C1 segment of cervical spinal cord (tissue), 14 donors: ENCODE measurements at places on chromosomes 3 and 15.

DNA sequence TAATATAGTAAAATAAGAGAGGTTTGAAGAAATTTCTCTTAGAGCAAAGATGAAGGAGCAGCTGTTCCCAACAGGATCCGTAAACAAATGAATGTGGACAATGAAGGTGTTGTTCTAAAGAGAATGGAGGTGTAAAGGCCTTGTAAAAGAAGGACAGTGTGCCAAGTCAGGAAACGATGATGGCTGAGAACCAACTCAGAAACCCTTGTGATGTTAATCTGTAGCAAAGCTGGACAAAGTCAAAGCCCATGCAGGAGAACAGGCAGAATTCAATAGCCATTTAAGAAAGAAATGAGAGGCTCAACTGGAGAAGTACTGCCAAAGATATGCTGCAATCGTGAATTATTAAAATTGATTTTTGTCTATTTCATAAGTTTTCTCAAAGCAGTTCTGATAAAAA is 192.2 kb downstream of the MBNL1 start:
- DNase-seq: no peak

DNA sequence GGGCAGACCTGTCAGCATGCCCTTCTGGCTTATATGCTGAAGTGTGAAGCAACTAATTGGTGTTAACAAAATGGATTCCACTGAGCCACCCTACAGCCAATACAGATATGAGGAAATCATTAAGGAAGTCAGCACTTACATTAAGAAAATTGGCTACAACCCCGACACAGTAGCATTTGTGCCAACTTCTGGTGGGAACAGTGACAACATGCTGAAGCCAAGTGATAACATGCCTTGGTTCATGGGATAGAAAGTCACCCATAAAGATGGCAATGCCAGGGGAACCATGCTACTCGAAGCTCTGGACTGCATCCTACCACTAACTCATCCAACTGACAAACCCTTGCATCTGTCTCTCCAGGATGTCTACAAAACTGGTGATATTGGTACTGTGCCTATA is 9.4 kb downstream of the PIK3CB start:
- no peak for DNase-seq

GRCh38 chr3:18420555-18420954 is 4.6 kb downstream of the SATB1 start:
- no peak for DNase-seq

- DNase-seq: no peak
These were observed 53.6 kb upstream of the CGNL1 start for GRCh38 chr15:57322602-57323250.

GRCh38 chr3:49842843-49843517 is 13.4 kb downstream of the TRAIP start:
- DNase-seq: no peak

DNA sequence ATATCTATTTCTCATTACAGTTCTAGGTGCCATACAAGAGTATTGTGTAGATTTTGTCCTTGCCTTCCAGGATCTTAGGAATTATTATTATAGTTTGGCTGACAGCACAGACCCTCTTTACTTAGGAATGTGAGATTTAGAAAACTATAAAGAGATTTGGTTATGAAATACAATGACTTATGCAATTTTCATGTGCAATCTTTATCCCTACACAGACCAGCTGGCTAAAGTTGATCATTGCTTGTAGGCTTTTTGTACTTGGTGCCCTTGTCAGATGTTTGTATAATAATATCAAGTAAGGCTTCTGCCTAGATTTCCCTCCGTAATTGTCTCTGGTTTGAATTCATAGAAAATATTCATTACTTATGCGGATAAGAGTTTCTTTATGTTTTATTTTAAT is 174.5 kb upstream of the GAP43 start:
- DNase-seq: no peak

- DNase-seq: no peak
These were observed at the start of gene SLC15A2 for GRCh38 chr3:121894301-121894990. SLC15A2 (plus strand) TSS chr3:121894401; CDS start chr3:121894477, 76 bp downstream.

- DNase-seq: no peak
These were observed 436.2 kb upstream of the SUCLG2 start for GRCh38 chr3:68090571-68090970.

- DNase-seq: no peak
These were observed 30.9 kb downstream of the FNDC3B start for GRCh38 chr3:172070269-172070668.

DNA sequence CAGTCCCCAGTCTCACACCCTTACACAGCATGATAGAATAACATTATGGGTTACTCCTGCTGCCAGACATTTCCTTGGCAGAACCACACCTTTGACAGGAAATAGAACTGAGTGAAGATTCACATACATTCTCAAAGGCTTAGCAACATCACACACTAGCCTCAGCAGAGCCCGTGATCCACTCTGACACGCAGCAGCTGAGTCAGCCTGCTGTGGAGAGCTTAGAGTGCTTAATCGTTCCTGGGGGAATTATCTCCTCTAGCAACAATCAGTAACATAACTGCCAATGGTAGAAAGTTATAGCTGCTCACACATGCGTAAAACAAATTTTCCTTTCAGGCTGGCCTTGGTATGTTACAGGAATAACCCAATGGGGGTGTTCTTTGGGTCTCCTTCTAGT is 382.1 kb downstream of the GAP43 start:
- no peak for DNase-seq

DNA sequence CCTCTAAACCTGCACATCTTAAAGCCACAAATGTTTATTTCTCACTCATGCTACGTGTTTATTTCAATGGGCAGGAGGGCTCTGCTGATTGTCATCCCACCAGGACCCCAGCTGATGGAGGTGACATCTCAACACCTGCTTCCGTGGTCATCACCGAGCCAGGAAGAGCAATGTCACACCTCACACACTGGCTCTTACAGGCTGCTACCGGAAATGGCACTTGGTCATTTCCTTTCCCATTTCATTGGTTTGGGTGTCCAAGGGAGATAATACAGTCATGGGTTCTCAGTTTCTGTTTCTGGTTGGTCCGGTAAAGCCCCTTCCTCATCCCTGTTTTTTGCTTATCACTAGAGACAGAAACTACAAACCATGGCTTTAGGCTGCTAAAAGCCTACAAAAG is 41.9 kb downstream of the ABHD2 start:
- DNase-seq: no peak

DNA sequence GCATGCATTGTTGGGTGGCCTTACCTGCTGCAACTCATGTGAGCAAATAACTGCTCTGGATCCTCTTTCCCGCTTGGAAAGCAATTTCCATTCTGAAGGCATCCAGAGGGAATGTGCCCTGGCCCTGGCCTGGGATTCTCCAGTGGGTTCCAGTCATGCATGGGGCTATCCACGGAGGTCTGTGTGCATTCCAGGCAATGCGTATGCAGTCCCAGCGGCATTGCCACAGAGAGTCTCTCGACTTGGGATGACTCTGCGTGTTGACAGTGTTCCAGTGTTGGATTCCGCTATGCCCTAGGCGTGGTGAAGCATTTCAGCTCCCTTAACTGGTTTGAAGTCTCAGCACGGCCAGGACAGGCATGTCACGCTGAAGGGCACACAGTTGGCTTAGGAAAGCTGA is 113.9 kb downstream of the SNRPN start:
- DNase-seq: no peak

- DNase-seq: no peak
These were observed 19.4 kb upstream of the ALPK3 start for GRCh38 chr15:84797801-84798200.

DNA sequence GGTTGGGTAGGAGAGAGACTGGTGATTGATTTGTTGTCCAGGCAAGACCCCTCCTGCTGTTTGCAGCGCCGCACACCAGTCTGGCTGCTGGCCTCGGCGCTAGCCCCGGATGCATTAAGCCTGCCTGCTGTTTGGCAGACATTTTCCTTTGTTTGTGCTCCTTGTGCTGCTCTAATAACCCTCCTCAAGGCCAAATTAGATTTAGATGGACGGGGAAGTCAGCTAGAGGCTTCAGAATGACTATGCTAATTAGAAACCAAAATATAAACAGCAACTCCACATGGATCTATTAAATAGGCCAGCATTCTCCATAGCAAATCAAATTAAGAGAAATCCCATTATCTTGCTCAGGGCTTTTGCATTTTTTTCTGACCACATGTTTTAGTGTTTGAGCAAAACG is 445.2 kb downstream of the SQOR start:
- DNase-seq: no peak

GRCh38 chr15:35925275-35926006 is 379.5 kb upstream of the DPH6 start:
- no peak for DNase-seq

- DNase-seq: no peak
These were observed 32.6 kb downstream of the TMOD2 start for GRCh38 chr15:51783967-51784366.

- DNase-seq: peak; percentile 32
These were observed 15.4 kb upstream of the CSPG4 start for GRCh38 chr15:75727851-75728715.

GRCh38 chr3:32359766-32360492 is 31.7 kb upstream of the CMTM7 start:
- no peak for DNase-seq

- no peak for DNase-seq
These were observed 12.5 kb downstream of the ARPP21 start for GRCh38 chr3:35651851-35652250.

DNA sequence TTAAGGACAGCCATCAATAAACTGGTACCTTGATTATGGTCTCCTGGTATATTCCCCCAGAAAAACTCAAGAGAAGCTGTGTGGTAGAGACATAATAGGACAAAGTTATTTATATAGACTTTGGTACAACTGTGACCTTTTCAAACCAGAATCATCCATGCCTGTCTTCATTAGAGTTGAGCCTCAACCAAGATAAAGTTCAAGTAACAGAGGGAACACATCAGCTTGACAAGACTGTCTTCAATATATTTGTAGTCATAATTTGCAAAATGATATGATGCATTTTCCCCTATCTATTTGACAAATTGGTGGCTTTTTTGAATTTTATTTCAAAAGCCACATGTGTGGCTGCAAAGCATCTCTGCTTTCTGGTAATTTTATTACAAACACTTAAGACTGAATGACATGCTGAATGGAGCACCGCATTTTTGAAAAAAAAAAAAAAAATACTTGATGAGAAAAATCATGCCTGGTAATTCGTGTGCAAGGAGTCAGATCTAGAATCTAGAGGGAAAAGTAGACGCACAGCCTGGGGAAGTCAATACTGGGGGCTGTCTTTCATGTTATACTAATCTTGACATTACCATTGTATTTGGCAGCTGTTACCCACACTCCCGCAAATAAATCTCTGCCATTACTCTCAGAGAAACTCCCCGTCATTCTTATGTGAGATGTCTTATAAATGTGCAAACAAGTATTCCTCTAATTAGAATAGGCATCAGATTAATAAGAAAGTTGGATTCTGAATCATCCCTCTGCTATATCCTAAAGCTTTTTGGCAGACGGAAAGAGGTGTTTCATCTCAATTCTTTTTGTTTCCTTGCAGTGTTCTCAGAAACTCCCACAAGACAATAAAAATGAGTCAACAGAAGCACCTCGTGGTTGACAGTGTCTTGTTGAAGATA is 554.8 kb upstream of the CBLB start:
- DNase-seq: no peak

- peak; percentile 2 for DNase-seq
These were observed 589.6 kb downstream of the PDCD6IP start for GRCh38 chr3:34387826-34388564.

- no peak for DNase-seq
These were observed 49.4 kb upstream of the TNFAIP8L3 start for GRCh38 chr15:51144021-51144532.

DNA sequence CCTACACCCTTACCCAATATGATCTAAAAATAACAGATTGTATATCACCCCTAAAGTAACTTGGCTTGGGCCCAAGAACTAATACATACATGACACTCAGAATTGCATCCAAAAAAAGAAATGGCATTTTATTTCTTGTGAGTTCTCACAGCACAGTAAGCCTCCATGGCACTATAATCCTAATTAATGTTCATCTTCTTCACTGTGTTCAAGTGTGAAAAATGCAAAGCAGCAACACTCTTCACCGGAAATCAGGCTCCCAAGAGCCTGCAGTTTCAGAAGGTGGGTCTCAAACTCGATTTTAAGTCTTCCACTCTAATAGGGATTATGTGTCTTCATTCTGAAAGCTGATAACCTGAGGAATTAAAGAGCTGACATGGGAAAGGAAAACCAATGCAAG is 142.8 kb upstream of the TSC22D2 start:
- no peak for DNase-seq

- DNase-seq: peak; percentile 78
These were observed 975 bp upstream of the FOXP1 start for GRCh38 chr3:71584394-71585011.

DNA sequence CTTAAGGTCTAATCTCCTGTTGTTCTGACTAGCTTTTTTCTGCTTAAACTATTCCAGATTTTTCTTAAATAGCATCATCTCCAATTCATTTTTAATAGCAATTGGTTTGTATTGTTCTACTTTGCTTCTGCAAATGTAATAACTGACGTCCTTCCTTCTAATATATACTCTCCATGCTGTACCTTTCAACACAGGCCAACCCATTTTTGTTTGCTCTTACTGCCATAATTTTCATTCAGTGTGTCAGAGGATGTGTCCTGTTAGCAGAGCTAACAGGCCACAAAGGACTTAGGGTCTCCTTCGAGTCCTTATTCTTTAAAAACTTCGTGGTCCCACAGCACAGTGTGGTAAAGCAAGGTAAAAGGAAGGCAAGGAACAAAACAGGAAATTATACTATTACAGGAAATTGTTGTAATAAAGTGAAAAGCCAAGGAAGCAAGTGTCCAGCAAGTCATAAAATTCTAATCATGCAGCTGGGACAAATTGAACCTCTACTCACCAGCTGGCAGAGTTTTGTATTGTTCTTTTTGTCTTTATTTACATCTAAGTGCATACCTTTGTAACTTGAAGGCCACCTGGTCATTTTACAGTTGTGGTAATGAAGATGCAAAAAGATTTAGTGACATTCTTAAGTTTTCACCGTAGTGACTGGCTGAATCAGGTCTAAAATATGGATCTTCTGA is 64.9 kb upstream of the ZBTB20 start:
- no peak for DNase-seq

GRCh38 chr3:80227216-80227615 is 459.4 kb upstream of the ROBO1 start:
- no peak for DNase-seq

GRCh38 chr3:185362850-185363661 is at the start of gene MAP3K13:
MAP3K13 (plus strand) TSS chr3:185363136; CDS start chr3:185428582, 65,446 bp downstream.
- peak; percentile 52 for DNase-seq

- DNase-seq: no peak
These were observed at the start of gene FBXO40 for GRCh38 chr3:121592856-121593702. FBXO40 (plus strand) TSS chr3:121593379; CDS start chr3:121620576, 27,197 bp downstream.

DNA sequence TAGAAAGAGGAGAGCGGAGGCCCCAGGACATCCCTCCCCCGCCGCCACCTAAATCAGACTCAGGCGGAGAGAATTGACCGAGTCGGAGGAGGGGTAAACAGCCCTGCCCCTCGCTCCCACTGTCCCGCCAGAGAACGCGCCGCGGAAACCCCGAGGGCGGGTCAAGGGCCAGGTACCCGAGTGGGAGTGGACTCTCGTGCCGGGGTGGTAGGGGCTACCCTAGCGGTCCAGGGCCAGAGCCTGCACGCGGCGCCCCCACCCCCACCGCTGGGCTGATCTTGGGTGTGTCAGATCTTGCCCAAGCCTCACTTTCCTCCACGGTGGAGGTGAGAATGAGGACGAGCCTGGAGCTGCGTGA is 19.0 kb downstream of the SPATA12 start:
- no peak for DNase-seq
